Mesothelial cell of epicardium (in vitro differentiated cells): ENCODE measurements at places on chromosomes 4 and X.

- H3K36me3 ChIP-seq = peaks cover 3% of the 10 kb centered on the region
- peaks cover 17% of the 10 kb centered on the region for H3K4me1 ChIP-seq
- peak overlapping the region; percentile 79 for H3K27ac ChIP-seq
- H3K4me3 ChIP-seq = no peak overlapping the region
Observed at GRCh38 chr4:1351854-1352566, 5.0 kb downstream of the UVSSA start.

- no peak overlapping the region for H3K27ac ChIP-seq
- no peak overlapping the region for H3K4me3 ChIP-seq
- H3K27me3 ChIP-seq = peaks cover 80% of the 10 kb centered on the region
Observed at GRCh38 chr4:5933116-5933515, 40.2 kb upstream of the CRMP1 start.

DNA sequence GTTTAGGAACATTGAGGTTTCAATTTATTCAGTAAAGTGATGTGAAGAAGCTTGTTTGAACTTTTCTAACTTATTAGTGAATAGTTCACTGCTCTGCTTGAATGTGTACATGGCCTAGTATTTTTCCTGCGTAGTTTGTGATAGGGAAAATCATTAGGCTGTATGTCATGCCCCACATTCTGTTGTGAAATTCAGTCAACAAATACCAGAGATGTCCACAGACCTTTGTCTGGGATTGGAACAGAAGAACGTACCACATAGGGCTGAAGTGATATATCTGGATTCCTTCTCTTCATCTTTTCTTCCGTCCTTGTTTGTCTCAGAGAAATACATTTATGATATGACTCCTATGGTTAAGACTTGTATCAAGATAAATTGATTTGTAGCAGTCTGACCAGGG, 88.8 kb upstream of the PLS3 start:
- DNase-seq = no peak
- no peaks in the 10 kb centered on the region for H3K27me3 ChIP-seq
- H3K27ac ChIP-seq = no peak overlapping the region
- H3K4me3 ChIP-seq = no peak overlapping the region
- H3K4me1 ChIP-seq = peaks cover 3% of the 10 kb centered on the region

DNA sequence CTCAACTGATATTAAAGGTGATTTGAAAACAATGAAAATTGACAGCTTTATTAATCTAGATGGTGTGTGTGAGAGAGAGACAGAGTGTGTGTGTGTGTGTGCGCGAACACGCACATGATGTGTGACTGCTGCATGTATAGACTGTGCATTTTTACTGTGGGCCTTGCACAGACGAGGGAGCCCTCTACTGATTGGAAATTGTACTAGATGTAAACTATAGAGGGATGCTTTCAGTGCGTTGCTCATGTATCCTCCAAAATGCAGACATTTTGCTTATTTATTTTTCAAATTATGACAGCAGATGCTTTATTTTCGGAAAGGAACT, 168.4 kb upstream of the GK2 start:
- peaks cover 4% of the 10 kb centered on the region for H3K27me3 ChIP-seq
- no peaks in the 10 kb centered on the region for H3K36me3 ChIP-seq
- no peak for DNase-seq
- no peak overlapping the region for H3K27ac ChIP-seq
- no peak overlapping the region for H3K4me3 ChIP-seq
- H3K4me1 ChIP-seq = peaks cover 8% of the 10 kb centered on the region
